D721Med (cell line): ENCODE measurements at places on chromosomes 12 and 14.

DNA sequence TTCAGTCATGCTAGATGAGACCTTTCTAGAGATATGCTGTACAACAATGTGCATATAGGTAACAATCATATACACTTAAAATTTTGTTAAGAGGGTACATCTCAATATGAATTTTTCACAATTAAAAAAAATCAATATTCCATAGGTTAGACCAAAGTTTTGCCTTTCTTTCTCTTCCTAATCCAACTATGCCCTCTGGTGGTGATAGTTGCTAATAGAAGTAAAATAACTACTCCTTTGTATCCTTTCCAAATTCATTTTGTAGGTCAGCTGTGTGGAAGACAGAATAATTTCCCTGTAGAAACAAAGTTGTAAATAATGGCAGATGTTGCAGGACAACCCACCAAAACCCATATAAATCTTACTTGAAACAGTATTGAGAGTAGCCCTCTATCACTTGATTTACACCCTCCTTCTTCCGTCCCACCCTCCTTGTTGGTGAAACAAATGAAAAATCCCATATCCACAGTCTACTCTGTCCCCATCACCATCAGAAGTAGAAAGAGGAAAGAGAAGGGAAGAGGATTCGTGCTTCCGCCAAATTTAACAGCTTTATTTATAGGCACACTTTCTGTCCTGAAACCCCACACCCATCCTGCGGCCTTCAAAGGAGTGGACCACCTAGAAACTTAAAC lies 34.2 kb upstream of the KICS2 start:
- no peak for DNase-seq

DNA sequence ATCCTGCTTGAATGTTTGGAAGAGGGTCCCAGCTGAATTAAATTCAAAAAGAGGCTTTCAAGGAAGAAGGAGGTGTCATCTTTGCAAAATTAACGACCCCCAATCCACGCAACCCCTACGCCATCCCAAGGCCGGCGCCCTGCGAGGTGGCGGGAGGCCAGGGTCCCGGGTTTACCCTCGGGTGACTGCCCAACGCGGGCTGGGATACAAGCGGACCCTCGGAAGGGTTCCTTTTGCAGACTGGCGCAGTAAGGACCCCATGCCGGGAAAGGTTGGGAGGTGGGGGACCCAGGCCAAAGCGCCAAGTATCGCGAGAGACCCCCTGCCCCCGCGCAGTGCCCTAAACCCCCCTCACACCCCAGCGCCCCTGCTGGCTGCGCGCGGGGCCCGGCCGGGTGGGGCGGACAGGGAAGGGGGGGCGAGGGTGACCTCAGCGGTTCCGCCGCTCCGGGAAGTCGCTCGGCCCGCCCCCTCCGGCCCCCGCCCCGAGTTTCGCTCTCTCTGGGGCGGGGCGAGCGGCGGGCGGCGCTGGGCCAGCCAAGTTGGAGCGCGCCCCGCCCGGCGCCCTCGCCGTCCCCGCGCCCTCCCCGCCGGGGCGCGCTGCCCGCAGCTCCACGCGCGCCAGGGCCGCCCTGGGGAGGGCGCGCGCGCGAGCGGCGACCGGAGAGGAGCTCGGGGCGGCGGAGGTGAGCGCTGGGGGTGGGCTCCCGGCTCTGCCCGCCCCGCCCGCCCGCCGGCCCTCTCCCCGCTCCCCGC lies 708 bp upstream of the ZBTB42 start:
- peak; percentile 79 for DNase-seq

DNA sequence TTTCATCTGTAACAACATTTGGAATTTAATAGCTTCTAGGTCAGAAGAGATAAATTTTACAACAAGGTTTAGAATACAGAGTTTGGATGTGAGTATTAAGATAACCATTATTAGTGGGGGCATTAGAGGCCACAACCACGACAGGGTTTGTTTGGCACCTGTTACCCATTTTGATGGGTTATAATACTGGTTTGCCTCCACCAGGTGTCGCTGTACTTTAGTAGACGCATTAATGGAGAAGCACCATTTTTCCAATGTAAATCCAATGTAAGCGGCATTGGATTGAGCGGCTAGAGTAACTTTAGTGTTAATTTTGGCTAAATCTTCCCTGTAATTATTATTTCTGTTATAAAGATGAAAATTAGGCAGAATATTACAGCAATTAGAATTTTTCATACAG lies 136.2 kb downstream of the SLCO1B3 start:
- no peak for DNase-seq

- DNase-seq = no peak
Measured at GRCh38 chr12:124668602-124669001, 101.2 kb upstream of the NCOR2 start.

GRCh38 chr12:21801522-21802288 lies 27.2 kb upstream of the KCNJ8 start:
- DNase-seq = no peak

- DNase-seq = no peak
Measured at GRCh38 chr12:89328151-89329030, 23.9 kb downstream of the DUSP6 start.

DNA sequence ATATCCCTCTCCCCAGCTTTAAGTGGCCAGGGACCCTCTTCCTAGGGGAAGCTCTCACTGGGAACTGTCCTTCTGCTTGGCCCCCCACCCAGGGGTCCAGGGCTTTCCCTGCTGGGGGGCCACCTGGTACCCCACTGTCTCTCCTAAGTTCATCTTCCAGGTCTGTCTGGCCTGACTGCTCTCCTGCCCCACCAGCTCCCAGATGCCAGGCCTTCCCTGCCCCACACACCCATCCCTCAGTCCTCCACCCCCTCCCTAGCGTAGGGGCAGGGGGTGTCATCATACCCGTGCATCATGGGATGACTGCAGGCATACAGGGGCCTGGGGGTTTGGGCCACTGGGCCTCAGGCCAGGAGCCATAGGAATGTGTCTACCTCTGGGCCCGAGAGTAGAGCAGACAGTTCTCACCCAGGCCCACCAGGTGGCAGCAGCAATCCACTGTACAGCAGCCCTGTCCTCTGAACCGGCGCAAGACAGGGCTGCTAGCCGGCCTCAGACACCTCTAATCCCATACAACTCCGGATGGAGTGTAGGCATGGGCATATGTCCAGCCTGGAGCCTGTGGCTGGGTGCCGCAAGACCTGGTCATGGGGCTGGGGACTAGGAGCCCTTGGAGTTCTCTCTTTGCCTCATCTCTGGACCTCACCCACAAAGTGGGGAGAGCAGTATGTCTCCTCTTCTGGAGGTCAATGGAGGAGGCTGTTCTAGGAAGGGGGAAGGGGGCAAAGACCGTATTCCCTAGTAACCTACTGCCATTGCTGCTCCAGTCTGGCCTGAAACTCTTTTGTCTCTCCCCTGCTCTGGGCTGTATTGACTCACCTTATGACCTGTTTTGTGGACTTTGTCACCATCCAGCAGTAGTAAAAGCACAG lies 10.0 kb upstream of the SMARCD1 start:
- peak; percentile 60 for DNase-seq

DNA sequence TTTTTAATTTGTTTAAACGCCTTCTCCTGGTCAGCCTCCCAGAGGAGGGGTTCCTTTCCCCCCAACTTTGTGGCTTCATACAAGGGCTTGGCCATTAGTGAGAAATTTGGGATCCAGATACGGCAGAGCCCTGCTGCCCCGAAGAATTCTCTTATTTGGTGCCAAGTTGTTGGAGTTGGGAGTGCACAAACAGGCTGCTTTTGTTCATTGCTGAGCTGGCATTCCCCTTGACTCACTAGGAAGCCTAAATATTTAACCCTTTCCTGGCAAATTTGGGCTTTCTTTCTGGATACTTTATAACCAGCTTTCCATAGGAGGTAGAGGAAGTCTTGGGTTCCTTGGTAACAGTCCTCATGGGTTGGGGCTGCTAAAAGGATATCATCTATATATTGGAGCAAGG lies 10.3 kb upstream of the ADAM21 start:
- no peak for DNase-seq

- DNase-seq = no peak
Measured at GRCh38 chr12:10363914-10364814, 25.7 kb downstream of the KLRK1 start.

DNA sequence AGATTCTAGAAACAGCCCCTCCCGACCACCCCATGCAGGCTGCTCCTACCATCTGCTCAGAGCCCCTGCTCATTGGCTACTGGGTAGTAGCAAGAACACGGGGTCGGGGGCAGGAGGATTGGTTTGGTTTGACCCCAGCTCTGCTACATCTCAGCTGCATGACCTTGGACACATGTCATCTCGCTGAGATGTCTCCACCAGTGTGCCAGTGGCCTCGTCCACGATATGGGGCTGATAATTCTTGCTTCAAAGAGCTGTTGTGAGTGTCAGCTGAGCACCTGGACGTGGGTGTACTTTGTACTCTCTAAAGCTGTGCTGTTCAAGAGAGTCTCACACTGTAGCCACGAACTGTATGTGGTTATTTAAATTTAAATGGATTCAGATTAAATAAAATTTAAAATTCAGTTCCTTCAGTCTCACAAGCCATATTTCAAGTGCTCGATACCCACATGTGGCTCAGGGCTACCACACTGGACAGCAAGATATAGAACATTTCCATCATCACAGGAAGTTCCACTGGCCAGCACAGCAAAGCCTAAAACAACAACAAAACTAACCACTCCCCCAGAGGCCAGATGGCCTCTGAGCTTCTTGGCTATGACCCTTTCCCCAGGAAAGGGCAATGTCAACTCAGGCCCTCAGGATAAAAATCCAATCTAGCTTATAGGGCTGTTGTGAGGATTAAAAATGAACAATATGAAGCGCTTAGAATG lies 18.6 kb downstream of the LTBP2 start:
- no peak for DNase-seq

DNA sequence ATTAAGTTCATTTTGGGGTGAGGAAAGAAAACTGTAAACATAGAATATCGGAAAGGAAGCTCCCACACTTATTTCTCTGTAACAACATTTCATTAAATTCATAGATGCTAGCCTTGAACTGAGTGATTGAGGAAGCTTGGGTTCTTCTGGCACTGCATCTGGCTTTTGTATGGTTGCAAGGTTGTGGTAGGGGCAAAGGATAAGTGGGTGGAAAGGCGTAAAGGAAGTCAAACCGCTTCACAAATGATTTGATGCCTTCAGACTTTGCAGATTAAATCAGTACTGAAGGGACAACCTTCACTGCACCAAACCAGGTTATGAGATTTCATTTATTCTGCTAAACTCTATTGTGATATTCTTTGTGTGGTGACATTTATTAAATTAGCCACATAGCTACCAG lies 28.1 kb upstream of the PAX9 start:
- no peak for DNase-seq

- no peak for DNase-seq
Measured at GRCh38 chr12:79674629-79675028, 16.1 kb downstream of the PAWR start.

DNA sequence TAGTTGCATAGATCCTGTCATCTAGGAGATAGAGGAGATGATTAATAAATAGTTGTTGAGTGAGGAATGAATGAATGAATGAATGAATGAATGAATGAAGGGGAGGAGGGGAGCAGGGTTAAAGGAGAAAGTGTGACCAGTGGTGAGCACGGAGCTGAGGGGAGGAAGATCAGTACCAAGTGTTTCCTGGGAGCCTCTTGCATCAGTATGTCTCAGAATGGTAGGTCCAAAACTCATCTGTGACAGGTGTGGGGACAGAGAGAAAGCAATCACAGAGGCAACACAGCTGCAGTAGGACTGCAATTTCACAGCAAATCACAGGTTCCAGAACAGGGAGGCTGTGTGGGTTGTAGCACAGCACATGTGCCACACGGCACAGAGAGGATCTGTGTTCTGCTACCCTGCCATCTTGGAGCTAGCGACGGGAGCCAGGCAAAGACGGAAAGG lies 14.5 kb upstream of the TNFRSF1A start:
- DNase-seq = no peak

DNA sequence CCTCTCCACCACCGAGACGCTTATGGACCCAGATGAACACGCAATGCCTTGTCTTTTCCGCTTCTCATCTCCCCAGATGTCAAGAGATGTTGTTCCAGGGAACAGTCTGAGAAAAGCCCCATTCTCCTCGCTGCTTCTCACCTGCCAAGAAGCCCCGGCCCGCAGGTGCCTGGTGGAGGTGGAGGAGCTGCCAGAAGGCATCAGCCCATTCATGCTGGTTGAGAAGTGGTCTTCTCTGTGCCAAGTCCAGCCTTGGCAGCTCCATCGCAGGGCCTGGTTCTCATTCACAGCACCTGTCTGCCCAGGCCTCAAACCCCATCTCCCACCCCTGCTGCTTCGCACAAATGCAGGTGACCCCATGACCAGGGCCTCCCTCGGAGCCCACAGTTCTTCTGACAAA lies 42.3 kb upstream of the TMEM263 start:
- no peak for DNase-seq

DNA sequence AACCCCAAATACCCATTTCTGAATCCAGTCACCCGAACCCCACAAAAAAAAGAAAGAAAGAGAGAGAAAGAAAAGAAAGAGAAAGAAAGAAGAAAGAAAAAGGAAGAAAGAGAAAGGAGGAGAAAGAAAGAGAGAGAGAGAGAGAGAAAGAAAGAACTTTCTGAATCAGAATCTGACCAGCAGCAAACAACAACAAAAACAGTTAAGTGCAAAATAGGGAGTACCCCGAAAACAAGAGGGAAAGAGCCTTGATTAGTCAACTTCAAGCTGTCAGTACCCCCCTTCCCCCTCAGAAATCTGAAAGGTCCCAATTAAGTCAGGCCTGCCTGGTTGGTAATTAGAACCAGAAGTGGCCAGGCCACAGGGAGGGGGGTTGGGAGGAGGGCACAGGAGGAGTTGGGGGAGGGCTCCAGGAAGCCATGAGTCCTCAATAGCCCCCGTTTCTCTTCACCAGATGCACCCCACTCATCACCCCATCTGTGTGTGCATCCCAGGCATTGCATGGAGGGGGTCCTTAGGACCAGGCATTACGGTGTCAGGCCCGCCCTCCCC lies 9.8 kb downstream of the RARG start:
- DNase-seq = no peak

GRCh38 chr12:129145381-129145780 lies 292.1 kb downstream of the GLT1D1 start:
- no peak for DNase-seq

- no peak for DNase-seq
Measured at GRCh38 chr12:11758087-11758486, 108.6 kb downstream of the ETV6 start.

DNA sequence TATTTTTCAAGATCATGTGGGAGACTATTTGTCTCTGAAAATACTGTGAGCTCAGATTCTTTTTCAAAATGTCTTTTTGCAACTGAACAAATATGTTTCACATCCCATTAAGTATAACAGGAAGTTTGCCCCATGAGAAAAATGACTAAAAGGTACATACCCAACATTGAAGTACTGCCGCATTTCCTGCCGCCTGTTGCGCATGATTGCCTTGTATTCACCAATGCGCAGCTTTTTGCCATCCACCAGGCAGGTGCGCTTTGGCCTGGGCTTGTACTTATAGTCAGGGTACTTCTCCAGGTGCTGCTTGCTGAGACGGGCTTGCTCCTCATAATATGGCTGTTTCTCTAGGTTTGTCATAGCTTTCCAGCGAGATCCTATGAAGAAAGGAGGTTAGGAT lies 413.2 kb downstream of the SOX5 start:
- DNase-seq = no peak

DNA sequence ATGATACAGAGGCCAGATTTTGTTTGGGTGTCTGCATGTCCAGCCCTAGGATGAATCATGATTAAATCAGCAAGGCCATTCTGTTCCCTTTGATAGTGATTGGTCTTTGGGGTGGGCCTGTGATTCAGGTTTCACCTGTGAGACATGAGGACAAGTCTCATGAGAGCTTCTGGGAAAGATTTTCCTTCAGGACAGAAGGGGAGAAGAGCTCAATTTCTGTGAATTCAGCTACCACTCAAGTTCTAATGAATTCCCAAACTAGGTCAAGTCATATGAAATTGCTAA lies 73.4 kb downstream of the ZNF664 start:
- no peak for DNase-seq
